NCI-H446 (cell line): ENCODE measurements at places on chromosomes 1 and 21.

GRCh38 chr1:6591222-6591621 is 11.4 kb downstream of the ZBTB48 start:
- DNase-seq: no peak

DNA sequence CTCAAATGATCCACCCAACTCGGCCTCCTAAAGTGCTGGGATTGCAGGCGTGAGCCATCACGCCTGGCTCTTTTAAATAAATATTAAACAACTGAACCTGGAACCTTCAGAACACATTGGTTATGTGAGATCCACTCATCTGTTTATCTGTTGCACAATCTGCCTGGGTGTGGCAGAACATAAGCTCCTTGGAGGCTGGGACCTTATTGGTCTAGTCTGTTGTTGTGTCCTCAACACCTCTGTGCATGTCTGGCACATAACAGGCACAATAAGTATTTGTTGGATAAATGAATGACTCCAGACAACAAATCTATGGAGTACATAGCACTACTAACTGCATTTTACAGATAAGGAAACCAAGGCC is 4.1 kb upstream of the NBL1 start:
- DNase-seq: no peak

DNA sequence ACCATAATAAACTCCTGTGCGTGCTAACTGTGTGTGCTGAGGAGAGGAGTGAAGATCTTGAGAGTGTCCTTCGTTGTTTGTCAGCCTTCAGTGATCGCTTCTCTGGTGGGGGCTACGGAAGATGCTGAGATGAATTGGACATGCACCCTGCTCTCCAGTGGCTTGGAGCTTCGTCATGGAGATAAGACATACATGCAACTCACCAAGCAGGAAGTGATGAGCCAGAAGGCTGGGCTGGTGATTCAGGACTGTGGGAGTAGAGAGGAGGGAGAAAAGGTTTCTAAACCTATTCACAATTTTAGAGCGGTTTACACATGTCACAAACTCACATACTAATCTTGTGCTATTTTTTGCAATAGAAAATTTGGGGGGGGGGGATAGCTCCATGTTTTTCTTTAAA is 128.9 kb upstream of the ADAR start:
- no peak for DNase-seq

DNA sequence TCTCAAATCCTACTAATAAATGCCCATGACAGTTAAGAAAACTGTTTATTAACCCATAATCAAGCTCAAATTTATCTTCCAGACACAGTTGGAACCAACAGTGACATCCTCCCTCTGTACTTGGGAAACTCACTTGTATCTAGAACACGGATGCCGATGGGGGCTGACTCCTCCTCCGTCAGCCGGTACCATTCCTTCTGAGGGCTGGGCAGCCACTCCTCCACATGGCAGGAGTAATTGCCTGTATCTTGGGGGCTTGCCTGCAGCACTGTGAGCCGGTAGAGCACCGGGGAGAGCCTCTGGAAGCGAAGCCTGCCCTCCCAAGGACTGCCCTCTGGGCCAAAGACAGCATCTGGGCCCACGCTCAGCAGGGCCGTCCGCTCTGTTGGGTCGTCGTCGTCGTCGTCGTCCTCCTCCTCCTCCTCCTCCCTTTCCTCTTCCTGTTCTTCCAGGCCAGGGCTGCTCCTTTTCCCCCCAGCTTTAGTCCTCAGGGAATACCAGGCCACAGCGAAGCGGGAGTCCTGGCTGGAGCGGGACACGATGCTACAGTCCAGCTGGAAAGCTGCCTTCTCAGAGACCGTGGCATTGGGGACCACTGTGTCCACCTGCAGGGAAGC is 8.5 kb upstream of the CD58 start:
- DNase-seq: no peak

DNA sequence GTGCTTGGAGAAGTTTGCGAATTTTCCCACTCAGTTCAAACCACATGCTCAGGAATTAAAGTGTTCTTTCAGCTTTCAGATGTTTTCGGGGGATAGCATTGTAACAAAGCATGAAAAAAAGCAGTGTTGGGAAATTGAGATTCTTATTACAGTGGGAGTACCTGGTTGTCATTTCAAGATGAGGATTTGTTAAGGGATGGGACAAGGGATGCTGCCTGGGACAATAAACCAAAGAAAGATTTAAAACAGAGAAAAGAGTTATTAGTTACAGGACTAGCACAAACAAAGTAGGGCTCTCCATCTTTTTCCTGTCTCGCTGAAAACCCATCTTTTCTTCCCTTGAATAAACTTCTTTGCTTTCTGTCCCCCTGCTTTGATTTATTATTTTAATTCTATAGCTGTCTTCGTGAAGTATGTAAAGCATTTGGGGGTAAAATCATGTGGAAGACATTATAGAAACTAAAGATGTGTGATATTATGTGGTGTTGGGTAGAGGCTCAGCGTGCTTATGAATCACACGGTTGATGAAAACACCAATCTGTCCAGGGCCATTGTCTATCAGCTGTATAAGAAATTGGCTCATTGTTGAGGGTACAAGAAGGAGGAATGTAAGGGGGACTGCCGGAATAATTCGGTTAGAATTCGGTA is 277.6 kb downstream of the KIF26B start:
- no peak for DNase-seq

GRCh38 chr21:42312626-42313104 is 2.5 kb downstream of the TFF3 start:
- no peak for DNase-seq

DNA sequence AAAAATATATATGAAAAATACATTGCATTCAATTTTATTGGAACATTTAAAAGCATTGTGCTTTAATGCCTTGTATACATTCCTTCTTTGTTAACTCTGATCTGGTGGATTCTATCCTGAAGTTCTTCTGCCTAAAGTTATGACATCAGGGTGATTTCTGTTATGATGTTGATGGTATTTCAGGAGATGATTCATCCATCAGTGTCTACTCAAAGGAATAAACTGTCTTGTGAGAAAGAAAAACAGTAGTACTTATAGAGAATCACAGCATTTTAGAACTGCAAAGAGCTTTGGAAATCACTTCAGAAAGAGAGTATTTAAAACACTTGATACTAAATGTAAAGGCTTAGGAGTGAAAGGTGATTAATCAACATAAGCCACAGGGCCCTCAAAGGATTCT is 155.7 kb downstream of the PTPRC start:
- DNase-seq: no peak

DNA sequence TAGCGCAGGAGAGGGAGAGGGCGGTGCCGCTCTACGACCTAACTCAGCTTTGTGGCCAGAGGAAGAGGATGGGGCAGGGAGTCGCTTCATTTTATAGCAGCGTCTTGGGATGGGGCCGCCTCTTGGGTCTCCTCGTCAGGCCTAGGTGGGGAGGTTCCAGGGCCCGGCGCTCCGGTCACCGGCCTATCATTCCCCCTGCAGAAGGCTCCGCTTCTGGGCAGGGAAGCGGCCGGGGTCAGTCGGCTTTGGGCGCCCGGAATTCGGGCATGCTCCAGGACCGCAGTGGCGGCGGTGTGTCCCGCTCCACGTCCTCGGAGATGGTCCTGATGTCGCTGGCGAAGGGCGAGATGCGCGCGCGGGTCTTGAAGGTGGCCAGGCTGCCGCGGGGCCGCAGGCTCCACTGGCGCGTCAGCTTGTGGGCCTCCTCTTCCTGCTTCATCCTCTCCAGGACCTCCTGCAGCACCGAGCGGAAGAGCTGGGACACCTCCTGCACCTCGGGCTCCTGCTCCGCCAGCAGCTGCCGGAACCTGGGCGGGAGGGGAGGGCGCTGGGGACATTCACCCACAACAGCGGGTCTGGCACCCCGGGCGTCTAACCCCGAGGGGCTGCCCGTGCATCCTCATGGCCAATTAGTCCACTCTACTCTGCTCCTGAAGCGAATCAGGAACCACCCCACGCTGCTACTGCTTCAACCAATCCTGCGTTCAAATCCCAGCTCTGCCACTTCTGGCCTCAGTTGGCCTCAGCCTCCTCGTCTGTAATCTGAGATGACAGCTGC is 13.0 kb downstream of the RD3 start:
- no peak for DNase-seq

- peak; percentile 72 for DNase-seq
These were observed 428 bp downstream of the POGZ start for GRCh38 chr1:151458802-151459330.

GRCh38 chr1:54572542-54572850 is 24.5 kb downstream of the ACOT11 start:
- DNase-seq: no peak

GRCh38 chr21:25490742-25491141 is 116.5 kb downstream of the MRPL39 start:
- DNase-seq: no peak

GRCh38 chr1:54160351-54160750 is 7.6 kb upstream of the CDCP2 start:
- no peak for DNase-seq
